Caco-2 (cell line): ENCODE measurements at places on chromosomes 6 and 20. TPM values are rescaled to one million over a fixed set of nuclear protein-coding genes. Genes with fewer than 3 reads are reported as not detected.

OXT gene
- total RNA-seq: 1.9 and 2.7 TPM in 2 replicates

- no peak for DNase-seq
Observed at GRCh38 chr6:81768150-81768942, 15.9 kb upstream of the TENT5A start.

SLC22A7 gene
- total RNA-seq: not detected in 2 replicates

DNA sequence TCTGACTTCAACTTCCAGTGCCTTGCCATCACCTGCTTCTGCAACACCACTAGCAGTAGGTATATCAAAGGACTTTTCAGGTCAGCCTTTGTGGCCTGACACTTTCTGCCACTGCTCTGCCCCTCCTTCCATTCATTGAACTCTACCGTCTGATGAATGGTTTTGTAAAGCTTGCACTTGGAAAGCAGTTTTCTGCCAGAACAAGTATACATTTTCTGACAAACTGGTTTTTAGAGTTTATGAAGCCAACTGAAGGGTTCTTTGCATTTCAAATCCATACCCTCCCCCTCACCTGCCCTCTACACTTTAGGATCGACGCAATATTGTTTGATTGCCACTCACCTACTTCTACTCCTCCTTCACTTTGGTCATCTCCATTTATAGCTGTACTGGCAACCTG, 603.1 kb downstream of the HACE1 start:
- no peak for DNase-seq
